ENCODE measurements at places on chromosomes 3 and 15.

DNA sequence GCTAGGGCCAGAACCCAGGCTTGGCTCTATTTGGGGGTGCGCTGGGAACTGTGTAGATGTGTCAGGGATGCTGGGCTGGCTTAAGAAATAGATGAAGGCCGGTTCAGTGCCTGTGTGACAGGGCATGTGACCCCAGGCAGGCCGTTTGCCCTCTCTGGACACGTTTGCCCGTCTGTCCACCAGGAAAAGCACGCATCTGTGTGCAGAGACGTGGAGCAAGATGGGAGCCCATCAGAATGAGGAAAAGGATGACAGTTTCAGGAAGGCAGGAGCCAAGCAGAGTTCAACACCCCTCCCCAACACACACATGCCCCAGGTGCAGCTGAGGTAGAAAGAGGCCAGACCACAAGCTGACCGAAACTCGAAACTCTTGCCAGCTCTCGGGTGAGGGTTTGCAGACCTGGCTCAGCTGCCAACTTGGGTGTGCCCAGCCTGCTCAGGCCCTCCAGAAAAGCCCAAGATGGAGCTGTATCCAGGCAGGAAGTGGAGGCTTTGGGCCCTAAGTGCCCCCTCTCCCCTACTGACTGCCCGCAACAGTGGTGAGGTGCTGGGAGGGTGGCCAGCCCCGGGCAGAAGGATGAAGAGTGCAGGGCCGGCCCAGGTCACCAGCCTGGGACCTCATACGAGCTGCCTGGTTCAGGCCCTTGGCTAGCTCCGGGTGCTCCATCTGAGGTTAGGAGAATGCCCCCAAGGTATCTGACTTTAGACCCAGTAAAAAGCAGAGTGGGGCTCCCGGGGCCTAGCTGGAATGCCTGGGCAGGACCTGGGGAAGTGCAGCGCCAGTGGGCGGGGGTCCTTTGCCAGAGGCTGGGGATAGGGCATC, 10.2 kb upstream of the MESP1 start:
- H3K27me3 ChIP-seq: peaks cover 23% of the 10 kb centered on the region
- no peak for DNase-seq
- no peaks in the 10 kb centered on the region for H3K36me3 ChIP-seq
- H3K4me1 ChIP-seq: peaks cover 5% of the 10 kb centered on the region

- H3K4me1 ChIP-seq: peaks cover 32% of the 10 kb centered on the region
- no peaks in the 10 kb centered on the region for H3K27me3 ChIP-seq
- peak within 1 kb of the TSS; percentile 100 for H3K4me3 ChIP-seq
- peaks cover 4% of the 10 kb centered on the region for H3K36me3 ChIP-seq
These were observed at the start of gene ARHGEF3 for GRCh38 chr3:56801662-56802377. TSS of gene ARHGEF3 (minus strand) at chr3:56801949. CDS start at chr3:56801798, 151 bp downstream.

GRCh38 chr15:95541301-95541700, 789.2 kb upstream of the NR2F2 start:
- H3K36me3 ChIP-seq: no peaks in the 10 kb centered on the region
- no peaks in the 10 kb centered on the region for H3K4me1 ChIP-seq
- no peaks in the 10 kb centered on the region for H3K27me3 ChIP-seq
- no peak overlapping the region for H3K4me3 ChIP-seq

- H3K4me3 ChIP-seq: no peak overlapping the region
- H3K4me1 ChIP-seq: no peaks in the 10 kb centered on the region
- H3K36me3 ChIP-seq: no peaks in the 10 kb centered on the region
- H3K27me3 ChIP-seq: no peaks in the 10 kb centered on the region
These were observed 423.5 kb downstream of the TUSC7 start for GRCh38 chr3:117133066-117133465.

DNA sequence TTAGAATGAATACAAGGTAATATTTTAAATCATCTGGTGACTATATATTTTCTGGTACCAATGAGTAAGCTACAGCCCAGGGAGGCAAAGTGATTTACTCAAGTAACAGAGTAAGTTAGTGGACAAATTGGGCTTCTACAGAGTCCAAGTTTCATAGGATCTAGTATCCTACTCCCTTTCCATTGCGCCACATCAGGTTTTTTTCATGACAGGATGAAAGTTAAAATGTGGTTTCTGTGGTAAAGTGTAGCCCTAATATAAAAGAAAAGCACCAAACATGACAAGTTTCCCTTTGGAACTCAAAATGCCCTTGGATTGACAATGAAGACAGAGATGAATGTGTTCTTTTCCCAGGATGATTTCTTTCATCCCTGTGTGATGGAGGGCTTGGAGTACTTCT, 350.8 kb upstream of the ZNF385D start:
- H3K27me3 ChIP-seq: no peaks in the 10 kb centered on the region
- H3K4me1 ChIP-seq: no peaks in the 10 kb centered on the region
- DNase-seq: no peak
- H3K4me3 ChIP-seq: no peak overlapping the region
- H3K27ac ChIP-seq: no peak overlapping the region

GRCh38 chr3:99808163-99808794, 9.4 kb upstream of the CMSS1 start:
- no peaks in the 10 kb centered on the region for H3K27me3 ChIP-seq
- DNase-seq: peak; percentile 18
- H3K4me1 ChIP-seq: peaks cover 11% of the 10 kb centered on the region
- H3K27ac ChIP-seq: peak overlapping the region; percentile 65
- H3K36me3 ChIP-seq: peaks cover 5% of the 10 kb centered on the region

- no peaks in the 10 kb centered on the region for H3K36me3 ChIP-seq
- H3K4me3 ChIP-seq: no peak overlapping the region
- no peak for DNase-seq
- H3K27me3 ChIP-seq: peaks cover 15% of the 10 kb centered on the region
- H3K4me1 ChIP-seq: no peaks in the 10 kb centered on the region
These were observed 22.8 kb upstream of the TRIM59 start for GRCh38 chr3:160472344-160472743.

GRCh38 chr15:80482696-80483095, 78.5 kb downstream of the ARNT2 start:
- H3K36me3 ChIP-seq: no peaks in the 10 kb centered on the region
- H3K27me3 ChIP-seq: peaks cover 41% of the 10 kb centered on the region
- no peak overlapping the region for H3K27ac ChIP-seq
- DNase-seq: no peak
- H3K4me3 ChIP-seq: no peak overlapping the region
- no peaks in the 10 kb centered on the region for H3K4me1 ChIP-seq

DNA sequence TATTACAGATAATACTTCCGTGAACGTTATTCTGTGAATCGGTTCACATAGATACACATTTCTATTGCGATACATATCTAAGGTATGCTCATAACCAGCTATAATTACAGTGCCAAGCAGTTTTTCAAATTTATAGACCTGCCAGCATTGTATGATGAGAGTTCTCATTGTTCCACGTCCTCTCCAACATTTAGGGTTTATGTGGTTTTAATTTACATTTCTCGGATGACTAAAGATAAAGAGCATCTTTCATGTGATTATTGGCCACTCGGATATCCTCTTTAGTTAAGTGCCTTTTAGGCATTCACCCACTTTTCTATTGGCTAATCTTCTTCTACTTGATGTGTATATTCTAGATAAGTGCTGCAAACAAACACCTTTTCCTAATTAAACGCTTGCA, 134.7 kb upstream of the CCDC54 start:
- H3K4me3 ChIP-seq: no peak overlapping the region
- H3K4me1 ChIP-seq: peaks cover 12% of the 10 kb centered on the region
- H3K27ac ChIP-seq: no peak overlapping the region
- DNase-seq: no peak
- peaks cover 14% of the 10 kb centered on the region for H3K27me3 ChIP-seq

- H3K27ac ChIP-seq: no peak overlapping the region
- no peak overlapping the region for H3K4me3 ChIP-seq
- no peak for DNase-seq
These were observed 37.1 kb upstream of the SLC25A36 start for GRCh38 chr3:140904521-140904920.

GRCh38 chr3:170660139-170660538, 74.3 kb upstream of the SLC7A14 start:
- H3K27me3 ChIP-seq: peaks cover 21% of the 10 kb centered on the region
- no peak for DNase-seq
- no peak overlapping the region for H3K4me3 ChIP-seq
- H3K4me1 ChIP-seq: no peaks in the 10 kb centered on the region
- H3K27ac ChIP-seq: no peak overlapping the region

DNA sequence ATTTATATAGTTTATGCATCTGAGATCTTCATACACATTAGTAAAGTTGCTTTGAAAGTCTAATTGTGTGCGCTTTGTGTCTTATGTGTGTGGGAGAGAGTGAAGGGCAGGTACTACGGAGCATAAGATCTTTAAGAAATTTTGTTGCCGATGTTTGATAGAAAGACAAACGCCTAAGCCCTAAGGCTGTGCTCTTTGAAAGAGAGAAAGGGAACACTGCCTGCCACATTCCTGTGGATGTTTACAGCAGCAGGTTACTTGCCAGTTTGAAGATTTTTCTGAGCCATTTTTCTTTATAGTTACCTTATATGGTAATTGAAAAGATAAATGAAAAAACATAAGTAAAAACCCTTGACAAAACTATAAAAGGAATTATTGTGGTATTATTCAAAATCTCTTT, 17.0 kb downstream of the DTWD1 start:
- no peak overlapping the region for H3K4me3 ChIP-seq
- peaks cover 5% of the 10 kb centered on the region for H3K36me3 ChIP-seq
- H3K27ac ChIP-seq: no peak overlapping the region
- H3K27me3 ChIP-seq: no peaks in the 10 kb centered on the region
- peaks cover 3% of the 10 kb centered on the region for H3K4me1 ChIP-seq

DNA sequence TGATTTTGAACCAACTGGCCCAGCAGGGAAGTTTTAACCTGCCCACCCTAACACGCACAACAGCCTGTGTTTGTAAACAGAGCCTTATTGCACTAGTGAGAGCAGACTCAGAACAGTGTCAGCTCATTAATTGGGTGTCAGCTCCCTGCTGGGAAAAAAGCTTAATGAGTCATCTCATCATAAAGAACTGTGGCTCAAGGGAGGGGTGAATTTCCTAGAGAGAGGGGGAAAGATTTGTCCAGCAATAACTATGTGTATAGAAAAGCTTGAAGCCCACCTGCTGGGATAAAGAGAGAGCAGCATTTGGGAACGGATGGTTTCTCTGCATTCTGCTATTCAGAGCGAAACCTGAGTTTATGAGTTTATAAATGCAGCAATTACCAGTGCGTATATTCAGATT, 48.9 kb upstream of the GMNC start:
- no peak for DNase-seq
- H3K27ac ChIP-seq: no peak overlapping the region
- H3K4me1 ChIP-seq: no peaks in the 10 kb centered on the region
- no peaks in the 10 kb centered on the region for H3K27me3 ChIP-seq
- no peaks in the 10 kb centered on the region for H3K36me3 ChIP-seq

- H3K27ac ChIP-seq: peak overlapping the region; percentile 1
- no peak overlapping the region for H3K4me3 ChIP-seq
- no peaks in the 10 kb centered on the region for H3K36me3 ChIP-seq
- no peak for DNase-seq
- H3K27me3 ChIP-seq: peaks cover 22% of the 10 kb centered on the region
- H3K4me1 ChIP-seq: no peaks in the 10 kb centered on the region
These were observed 7.3 kb downstream of the ST3GAL6 start for GRCh38 chr3:98770261-98771039.

Measured in T-helper 17 cell (primary cell).